ENCODE measurements at places on chromosomes 12 and 14.
A peak's percentile ranks its signal among the peaks of the same experiment; 100 is the strongest.

DNA sequence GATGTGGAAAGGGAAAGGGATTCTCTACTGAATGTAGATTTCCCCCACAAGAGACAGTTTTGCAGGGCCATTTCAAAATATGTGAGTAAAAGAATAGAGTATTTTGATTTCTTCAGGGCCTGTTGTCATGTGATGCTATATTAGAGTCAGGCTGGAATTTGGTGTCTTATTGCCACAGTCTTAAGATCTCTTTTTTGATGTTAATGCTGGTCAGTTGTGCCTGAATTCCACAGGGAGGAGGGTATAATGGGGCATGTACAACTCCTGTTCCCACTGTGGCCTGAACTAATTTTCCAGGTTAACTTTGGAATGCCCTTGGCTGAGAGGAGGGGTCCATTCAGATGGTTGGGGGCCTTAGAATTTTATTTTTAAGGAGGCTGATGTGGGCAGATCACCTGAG is 111.0 kb upstream of the MAX start:
- DNase-seq: no peak

DNA sequence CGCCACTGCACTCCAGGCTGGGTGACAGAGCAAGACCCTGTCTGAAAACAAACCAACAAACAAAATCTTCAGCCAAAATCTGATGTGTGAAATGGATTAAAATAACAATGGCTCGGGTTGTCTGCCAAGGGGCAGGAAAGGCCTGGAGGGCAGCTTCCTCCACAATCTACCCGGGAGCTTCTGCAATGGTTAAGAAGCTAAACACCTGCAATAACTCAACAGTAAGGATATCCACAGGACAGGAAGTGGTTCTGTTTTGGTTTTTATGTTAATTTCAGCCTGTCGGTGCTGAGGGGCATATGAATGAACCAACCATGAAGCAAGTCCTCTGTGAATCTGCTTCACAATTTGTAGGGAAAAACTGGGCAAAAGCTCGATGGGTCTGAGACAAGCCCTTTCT is 34.4 kb downstream of the RAD52 start:
- DNase-seq: peak; percentile 11

DNA sequence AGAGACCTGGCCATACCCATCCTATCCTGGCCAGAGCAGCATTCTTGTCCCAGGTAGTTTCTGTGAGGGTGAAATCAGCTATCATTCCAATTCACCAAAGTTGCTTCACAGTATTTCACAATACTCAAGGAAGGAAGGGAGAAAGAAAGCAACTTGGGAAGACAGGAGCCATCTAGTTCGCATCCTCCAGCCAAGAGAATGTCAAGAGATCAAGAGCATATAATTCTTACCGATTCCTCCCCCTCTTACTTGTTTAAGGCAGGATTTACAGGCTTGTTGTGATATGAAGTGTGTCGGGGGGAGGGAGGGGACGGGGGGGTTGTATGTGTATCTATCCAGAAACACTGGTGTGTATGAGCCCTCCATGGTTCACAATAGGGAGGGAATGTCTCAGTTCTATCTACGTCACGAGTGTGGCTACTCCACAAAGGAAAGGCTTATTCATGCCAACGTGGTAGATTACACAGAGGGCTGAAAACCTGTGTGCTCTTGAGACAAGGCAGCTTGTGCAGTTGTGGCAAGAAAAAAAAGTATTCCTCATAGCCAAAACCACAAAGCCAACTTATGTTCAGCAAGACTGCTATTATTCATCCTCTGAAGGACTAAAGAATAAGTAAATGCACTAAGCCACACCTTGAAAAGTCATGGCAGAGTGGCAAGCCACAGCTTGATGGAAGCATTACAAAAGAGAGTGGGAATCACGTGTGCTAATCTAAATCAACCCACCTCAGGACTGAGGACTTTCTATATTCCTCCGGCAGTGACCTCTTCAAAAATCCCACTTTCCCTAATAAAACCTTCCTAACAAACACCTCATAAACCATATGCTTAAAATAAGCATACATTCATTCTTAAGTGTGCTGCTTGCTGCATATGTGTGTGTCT is 35.0 kb downstream of the CORO1C start:
- no peak for DNase-seq

DNA sequence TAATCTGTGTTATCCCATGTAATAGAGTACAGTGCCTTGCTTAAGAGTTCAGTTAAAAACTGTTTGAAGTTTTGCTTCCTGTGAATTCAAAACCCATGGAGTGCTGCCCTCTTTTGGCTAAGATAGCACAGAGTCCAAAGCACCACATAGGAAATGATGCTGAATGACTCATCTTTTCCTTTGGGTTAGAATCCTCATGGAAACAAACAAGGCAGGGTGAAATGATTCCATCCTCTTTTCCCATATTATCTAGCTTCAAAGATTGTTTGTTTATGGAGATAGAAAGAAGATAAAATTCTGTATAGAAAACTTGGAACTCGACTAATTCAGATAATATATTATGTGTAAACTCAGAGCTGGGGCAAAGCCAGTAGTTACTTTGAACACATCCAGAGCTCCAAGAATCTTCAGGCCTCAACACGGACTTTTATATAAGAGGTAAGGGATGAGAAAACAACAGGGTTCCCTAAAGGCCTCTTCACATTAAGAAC is 87.4 kb downstream of the OTOGL start:
- peak; percentile 89 for DNase-seq

DNA sequence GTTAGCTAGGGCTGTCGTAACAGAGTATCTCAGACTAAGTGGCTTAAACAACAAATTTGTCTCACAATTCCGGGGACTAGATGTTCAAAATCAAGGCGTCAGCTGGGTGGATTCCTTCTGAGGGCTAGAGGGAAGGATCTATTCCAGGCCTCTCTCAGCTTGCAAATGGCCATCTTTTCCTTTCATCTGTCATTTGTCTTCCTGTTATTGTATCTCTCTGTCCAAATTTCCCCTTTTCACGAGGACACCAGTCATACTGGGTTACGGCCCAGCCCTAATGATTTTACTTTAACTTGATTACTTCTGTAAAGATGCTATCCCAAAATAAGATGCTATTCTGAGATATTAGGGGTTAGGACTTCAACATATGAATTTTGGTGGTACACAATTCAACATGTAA is 119.0 kb upstream of the CPSF6 start:
- no peak for DNase-seq

- no peak for DNase-seq
Measured at GRCh38 chr12:47845081-47845480, 25.4 kb upstream of the HDAC7 start.

DNA sequence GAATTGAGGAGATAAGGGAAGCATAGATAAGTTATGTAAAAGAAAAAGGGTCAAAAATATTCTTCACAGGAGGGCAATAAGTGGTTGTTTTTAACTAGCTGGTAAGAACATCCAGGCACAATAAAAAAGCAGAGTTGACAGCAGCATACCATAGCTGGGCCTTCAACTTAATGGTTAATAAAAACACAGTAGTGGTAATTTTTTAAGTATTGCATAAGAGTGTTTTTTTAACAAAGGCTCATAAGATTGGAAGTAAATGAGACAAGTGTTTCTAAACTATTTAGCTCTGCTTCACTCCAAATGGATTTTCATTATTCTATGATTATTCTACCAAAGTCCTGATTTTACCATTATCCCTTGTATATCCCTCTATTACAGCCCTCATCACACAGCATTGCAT is 140.1 kb upstream of the TSPAN8 start:
- DNase-seq: no peak

- no peak for DNase-seq
Measured at GRCh38 chr12:52407918-52408317, 1.8 kb upstream of the KRT82 start.

- DNase-seq: no peak
Measured at GRCh38 chr14:32542507-32542906, 213.4 kb downstream of the AKAP6 start.

DNA sequence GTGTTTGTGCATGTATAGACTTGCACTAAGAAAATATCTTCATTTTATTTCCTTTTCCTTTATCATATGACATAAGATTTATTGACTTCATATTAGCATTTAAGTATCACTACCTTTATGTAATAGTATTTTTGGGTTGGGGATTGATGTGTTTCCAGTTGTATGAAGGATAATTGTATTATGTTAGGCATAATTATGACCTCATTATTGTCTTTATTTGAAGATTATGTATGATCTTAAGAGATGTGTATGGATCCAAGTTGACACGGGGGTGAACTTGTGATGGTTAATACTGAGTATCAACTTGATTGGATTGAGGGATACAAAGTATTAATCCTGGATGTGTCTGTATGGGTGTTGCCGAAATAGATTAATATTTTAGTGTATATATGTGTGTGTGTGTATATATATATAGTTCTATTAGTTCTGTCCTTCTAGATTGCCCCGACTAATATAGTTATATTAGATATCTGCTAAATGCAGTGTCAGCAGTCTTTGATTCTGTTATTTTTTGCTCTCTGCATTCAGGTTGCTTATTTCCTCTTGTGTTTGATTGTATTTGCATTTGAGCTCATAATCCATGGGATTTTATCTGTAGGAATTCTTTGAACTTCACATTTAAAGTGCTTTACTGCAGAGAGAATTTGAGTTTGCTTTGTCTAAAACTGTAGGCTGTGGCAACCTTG is 211.0 kb downstream of the TMEM117 start:
- DNase-seq: no peak

GRCh38 chr12:110565894-110566871 is 16.9 kb downstream of the PPTC7 start:
- no peak for DNase-seq

- no peak for DNase-seq
Measured at GRCh38 chr12:20507711-20508110, 139.4 kb downstream of the PDE3A start.

DNA sequence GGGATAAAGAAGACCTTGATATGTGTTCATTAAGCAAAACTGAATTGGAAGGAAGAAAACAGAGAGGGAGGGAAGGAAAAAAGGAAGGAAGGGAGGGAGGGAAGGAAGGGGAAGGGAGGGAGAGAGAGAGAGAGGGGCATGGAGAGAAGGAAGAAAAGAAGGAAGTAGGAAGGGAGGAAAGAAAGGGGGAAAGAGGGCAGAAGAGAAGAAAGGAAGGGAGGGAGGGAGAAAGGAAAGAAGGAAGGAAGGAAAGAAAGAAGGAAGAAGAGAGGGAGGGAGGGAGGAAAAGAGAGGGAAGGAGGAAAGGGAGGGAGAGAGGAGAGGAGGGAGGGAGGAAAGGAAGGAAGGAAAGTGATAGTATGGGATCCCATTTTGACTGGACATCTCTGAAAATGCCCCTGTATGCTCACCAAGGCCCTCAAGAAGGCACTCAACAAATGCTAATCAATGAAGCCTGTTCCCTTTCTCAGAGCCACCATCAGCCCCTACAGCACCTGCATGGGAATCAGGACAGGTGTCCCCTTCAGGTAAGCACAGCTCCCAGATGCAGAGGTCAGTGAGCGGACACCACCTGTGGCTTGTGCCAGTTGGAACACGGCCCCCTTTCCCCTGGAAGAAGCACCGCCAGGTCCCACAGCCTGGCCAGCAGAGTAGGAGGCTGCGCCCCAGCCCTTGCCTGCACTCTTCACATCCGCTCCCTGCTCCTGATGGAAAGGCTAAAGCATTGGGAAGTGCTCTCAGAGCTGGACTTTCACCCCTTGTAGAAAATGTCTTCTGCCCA is 161.4 kb upstream of the DIO3 start:
- DNase-seq: no peak

GRCh38 chr12:107360033-107360432 is 266.7 kb upstream of the CRY1 start:
- no peak for DNase-seq

Data from Kasumi-1 (cell line).